Fibroblast of skin of scalp (primary cell): ENCODE measurements at places on chromosomes 11 and 22.
A peak's percentile ranks its signal among the peaks of the same experiment; 100 is the strongest.

DNA sequence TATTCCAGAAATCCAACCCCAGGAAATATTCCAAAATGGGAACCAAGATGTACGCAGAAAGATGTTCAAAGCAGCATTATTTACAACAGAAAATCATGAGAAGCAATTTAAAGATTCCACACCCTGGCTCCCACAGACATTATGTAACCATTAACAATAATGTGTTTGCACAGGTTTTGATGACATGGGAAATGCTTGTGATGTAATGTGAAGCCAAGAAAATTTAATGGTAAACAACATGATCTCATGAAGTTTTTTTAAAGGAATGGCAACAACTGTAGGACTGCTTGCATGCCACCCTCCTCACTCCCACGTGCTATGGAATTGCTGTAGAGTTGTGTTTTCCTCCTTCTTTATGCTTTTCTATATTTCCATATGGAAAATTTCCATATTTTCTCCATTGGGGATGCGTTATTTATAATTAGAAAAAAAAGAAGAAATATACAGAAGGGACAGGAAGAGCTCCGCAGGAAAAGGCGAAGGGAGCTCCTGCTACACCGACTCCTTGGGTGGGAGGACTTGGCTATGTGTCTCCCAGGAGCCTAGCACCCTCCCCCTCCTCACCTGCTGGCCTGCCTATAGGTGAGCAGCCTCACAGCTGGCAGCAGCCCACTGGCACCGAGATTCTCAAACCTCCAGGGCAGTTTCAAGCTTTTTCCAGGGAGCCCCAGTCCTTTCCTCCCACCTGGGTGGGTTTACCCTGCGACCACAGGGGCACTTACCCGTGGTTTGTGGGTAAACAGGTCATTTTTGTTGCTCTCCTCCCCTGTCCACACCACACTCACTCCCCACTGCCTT lies 20.9 kb downstream of the LRFN4 start:
- no peak for DNase-seq

- DNase-seq = peak; percentile 90
Observed at GRCh38 chr11:57638005-57638781, 11.5 kb downstream of the YPEL4 start.

GRCh38 chr22:38924347-38924952 lies 33.0 kb upstream of the APOBEC3A start:
- DNase-seq = peak; percentile 89

DNA sequence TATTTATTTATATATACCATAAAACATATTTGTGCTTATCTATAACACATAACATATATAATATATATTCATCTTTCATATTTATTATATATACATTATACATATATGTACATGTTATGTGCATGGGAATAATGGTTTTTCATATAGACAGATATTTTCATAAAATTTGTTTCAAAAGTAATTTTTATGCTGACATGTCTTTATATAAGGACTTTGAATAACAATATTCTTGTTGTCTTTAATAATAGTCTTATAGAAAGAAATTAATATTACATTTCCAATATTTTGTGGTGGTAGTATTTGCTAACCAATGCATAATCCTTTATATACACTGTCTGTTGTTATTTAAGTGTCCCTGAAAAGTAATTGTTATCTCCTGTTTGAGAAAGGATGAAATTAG lies 49.6 kb downstream of the GRM5 start:
- no peak for DNase-seq

- no peak for DNase-seq
Observed at GRCh38 chr11:8773916-8774539, 91.4 kb downstream of the RPL27A start.

- peak; percentile 8 for DNase-seq
Observed at GRCh38 chr11:116730601-116731000, 42.2 kb downstream of the BUD13 start.

- no peak for DNase-seq
Observed at GRCh38 chr11:27514076-27514475, 7.5 kb upstream of the LIN7C start.
